ENCODE measurements at places on chromosomes 6 and 20. TPM values are rescaled to one million over a fixed set of nuclear protein-coding genes. Genes with fewer than 3 reads are reported as not detected.

KIF16B gene
- total RNA-seq = 27.4 TPM

GRCh38 chr6:122825163-122825562, 36.1 kb downstream of the SMPDL3A start:
- DNase-seq = no peak

GRCh38 chr20:54355631-54356280, 119.6 kb upstream of the DOK5 start:
- DNase-seq = no peak

DNA sequence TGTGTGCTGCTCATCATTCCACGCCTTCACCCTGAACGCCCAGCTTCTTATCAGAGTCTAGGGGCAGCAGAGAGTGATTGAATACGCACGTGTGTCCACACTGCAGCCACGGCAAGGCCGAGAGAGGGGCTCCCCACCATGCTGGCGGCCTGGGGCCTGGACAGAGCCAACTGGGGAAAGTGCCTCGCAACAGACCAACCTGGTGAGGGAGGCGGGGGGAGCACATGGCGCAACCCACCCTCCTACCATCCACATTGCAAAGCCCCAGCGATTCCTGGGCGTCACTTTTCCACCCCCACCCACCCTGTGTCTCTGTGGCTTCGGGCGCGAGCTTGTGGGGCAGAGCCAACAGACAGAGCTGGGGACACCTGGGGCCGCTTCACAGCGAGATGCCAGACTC, 66.4 kb upstream of the DUSP22 start:
- no peak for DNase-seq

GRCh38 chr6:68975816-68976215, 340.7 kb downstream of the ADGRB3 start:
- DNase-seq = no peak

DNA sequence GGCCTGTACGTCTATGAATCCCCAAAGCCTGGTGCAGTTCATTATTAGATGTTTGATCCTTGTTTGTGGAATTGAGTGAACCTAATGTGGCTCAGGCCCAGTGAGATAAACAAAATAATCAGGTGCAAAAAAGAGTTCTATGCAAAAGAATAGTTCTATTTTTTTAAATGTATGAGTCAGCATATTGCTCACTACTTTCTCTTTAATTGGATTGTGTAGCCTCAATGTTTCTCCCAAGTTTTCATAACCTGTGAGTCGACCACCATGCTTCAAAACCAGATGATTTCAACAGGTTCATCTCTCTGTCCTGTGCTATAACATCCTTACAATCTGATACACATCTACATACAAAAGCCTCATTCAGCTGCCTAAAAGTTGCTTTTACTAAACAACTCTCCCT, 116.5 kb upstream of the HDAC2 start:
- no peak for DNase-seq

DNA sequence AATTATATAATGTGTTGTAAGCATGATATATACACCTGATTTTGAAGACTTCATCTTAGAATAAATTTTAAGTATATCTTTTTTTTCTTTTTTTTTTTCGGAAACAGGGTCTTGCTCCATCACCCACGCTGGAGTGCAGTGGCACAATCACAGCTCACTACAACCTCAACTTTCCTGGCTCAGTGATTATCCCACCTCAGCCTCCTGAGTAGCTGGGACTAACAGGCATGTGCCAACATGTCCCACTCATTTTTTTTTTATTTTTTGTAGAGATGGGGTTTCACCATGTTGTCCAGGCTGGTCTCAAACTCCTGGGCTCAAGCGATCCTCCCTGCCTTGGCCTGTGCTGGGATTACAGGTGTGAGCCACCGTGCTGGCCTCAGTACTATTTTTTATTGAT, 17.1 kb downstream of the VPS52 start:
- DNase-seq = no peak

RCAN2 gene
- 14.8 TPM for total RNA-seq

BPIFA1 gene
- not detected for total RNA-seq

DNA sequence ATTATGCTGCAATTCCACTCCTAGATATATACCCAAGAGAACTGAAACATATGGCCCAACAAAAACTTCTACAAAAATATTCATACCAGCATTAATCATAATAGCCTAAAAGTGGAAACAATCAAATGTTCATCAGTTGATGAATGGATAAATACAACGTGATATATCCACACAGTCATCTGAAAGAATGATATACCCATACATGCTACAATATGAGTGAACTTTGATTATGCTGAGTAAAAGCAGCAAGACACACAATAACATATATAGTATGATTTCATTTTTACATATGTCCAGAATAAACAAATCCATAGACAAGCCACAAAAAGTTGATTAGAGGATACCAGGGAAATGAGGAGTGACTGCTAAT, 30.7 kb downstream of the CDK19 start:
- no peak for DNase-seq

DNA sequence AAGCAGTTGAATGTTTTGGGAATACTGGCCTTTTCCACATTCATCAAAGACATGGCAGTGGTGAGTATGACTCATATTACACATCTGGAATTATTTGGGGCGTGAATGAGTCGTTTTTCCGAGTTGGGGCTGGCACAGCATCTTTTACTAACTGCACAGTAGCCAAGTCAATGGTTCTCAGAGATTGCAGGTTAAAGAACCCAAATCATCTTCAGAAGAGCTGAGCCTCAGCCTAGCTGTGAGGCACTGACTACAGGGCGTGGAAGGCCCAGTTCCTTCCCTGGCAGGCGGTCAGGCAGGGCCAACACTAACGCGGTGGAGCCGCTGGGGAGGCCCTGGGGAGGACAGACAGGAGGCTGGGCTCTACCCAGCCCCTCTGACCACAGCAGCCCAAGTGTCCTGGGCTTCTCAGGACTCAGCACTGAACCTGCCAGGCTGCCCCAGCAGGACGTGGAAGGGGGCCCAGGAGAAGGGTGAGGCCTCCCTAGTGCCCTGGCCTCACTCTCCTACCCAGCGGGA, 20.1 kb upstream of the HELZ2 start:
- DNase-seq = no peak

DNA sequence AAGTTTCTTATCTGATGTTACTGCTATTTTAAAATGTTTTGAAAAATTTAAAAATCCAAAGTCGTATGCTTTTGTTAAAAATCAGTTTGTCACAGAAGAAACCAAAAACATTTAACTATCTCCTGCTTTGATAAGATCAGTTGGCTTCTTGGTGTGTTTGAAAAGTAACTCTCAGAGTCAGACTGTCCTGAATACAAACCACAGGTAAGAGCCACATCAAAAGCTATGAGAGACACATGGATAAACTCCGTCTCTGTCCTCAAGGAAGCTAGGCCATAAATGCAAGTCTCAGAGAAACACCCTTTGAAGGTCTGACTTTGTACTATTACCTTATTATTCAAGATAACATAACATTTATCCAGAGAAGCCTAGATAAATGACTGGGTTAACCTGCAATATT, 7.7 kb downstream of the HBS1L start:
- DNase-seq = no peak

DNA sequence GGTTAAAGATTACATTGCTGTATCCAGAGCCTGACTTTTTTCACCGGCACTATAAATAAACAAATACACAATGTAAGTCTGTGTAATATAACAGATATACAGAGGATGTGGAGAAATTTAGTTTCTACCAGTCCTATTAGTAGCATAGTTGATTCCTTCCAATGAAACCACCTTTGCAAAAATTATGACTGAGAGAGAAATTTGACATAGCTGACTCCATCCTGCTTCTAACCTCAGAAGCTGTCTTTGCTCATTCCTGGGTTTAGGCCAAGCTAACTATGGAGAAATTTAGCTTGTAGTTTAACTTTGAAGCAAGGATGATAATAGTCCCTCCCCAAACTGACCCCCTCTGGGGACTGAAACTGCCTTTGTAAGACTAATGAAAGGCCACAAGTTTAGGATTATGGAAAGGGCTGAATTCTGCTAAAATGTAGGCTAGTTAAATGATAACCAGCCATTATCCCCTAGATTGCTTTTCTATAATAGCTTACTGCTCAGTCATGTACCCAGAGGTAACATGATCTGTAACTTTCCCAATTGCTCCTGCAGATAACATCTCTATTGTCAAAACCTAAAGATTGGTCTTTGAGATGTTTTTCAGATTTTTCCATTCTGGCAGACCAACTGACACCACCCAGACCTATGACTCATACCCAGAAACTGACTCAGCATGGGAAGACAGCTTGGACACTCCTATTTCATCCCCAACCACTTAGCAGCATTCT, 172.8 kb upstream of the ARG1 start:
- no peak for DNase-seq

DNA sequence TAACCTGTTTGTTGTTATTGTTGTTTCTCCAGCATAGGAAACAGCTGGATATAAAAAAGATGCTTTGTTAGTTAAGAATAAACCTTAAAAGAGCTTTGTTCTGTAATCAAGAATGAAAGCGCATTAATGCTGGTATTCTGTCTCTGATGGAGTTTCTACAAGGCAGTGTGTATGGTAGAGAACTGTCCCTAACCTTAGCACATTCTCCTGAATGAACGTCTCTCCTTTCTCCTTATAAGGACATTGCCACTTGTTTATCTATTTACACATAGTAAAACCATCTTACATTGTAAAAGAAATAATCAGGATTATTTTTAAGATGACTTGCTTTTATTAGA, 33.8 kb upstream of the LCA5 start:
- no peak for DNase-seq

GRCh38 chr6:160063771-160064413, 57.7 kb upstream of the SLC22A1 start:
- no peak for DNase-seq

GRCh38 chr6:33599413-33599938, 19.4 kb upstream of the BAK1 start:
- no peak for DNase-seq
